ENCODE measurements at places on chromosomes 6 and 20.

- no peak for DNase-seq
Observed at GRCh38 chr6:140040396-140040795, 665.9 kb upstream of the CITED2 start.

DNA sequence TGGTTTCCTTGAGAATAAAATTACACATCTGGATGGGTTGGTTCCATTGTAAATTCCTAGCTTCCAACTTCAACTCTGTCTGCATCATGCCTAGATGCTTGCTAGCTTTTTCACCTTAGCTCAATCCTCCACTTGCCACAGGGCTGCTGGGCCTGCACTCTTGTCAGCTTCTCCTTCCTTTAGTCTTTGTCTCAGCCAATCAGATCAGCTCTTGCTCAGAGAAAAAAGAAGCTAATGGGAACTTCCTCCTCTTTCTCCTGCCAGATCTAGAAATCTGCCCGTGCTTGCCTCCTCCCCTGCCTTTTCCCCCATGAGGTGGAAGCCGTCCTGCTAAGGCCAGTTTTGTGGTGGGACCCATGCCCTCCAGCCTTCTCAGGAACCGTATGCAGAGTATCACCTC, 18.5 kb downstream of the RAE1 start:
- DNase-seq: no peak

GRCh38 chr6:157761926-157762325, 61.1 kb upstream of the SNX9 start:
- DNase-seq: no peak

DNA sequence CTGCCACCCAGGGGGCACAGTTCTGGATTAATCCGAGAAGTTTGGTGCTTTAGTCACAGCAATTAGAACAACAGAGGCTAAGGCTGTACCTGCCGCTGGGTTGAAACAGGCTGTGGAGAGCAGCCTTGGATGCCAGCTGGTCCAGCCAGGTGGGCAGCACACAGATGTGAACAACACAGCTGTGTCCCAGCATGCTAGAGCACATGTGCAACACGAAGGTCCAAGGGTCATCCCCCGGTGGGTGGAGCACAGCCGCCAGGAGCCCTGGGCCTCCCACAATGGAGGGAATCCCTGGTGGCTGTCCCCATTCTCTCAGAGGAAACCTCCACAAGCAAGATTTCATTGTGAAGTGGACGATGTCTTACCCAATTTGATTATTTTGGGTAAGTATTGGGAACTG, 99.2 kb upstream of the SYNDIG1 start:
- DNase-seq: no peak

DNA sequence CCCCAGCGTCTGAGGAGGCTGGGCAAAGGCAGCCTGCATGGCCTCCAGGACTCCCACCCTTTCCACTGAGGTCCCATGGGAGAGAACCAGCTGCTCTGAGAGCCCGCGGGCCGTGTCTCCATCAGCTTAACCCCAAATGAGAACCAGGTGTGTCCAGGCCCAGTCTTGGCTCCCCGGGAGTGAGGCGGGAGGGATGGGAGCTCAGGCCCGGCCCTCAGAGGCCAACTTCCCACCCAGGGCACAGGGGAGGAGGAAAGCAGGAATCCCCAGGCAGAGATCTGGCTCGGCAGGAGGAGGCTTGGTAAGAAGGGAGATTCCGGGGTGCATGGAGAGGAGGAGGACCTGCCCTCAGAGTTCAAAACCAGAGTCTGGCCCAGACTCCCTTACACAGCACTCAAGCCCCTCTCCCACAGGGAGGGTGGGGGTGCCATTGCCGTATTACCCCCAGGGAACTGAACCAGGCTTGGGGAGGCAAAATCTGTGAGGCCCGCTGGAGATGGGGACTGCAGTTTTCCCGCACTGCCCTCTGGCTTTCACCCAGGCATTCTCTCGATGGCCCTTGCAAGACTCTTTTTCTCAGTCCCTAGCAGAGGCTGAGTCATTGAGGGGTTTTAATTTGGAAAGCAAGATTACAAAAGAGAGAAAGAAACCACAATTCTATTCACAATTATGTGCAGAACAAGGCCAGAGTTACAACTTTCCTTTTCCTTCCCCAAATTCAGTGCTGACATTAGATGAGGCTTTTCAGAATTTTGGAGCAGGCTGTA, 17.1 kb downstream of the FOXF2 start:
- no peak for DNase-seq

GRCh38 chr6:31701666-31702404, 1.3 kb downstream of the ABHD16A start:
- no peak for DNase-seq

GRCh38 chr6:36688063-36688738, 9.4 kb upstream of the RAB44 start:
- no peak for DNase-seq

DNA sequence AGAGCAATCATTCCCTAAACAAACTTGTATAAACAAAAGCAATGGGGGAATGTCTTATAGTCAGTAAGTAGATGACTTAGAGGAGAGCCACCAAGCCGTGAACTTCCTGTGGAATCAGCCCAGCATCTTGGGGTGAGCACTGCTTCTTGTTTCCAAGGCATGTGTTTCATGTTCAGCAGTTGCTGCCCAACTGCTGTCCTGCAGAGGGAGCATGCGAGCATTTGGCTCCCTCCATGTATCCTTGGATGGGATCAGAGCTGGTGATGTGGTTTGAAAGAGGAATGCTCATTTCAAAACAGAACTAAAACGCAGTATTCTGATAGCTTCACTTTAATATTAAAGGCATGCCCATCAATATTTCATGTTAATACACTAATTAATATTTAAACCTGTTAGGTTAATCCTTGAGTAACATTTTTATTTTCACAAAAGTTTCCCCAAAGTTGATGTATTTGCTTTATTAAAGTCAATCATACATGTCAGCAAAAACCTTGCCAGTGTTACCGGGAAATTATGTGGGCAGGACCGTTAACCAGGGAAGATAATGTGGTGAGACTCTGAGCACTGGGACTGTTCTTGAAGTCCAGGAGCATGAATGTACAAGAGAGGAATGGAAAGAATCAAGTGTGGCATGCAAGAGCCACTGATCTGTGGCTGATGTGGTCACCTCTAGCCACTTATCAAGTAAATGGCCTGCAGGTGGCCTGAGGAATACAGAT, 172.1 kb upstream of the GGTLC1 start:
- DNase-seq: no peak

DNA sequence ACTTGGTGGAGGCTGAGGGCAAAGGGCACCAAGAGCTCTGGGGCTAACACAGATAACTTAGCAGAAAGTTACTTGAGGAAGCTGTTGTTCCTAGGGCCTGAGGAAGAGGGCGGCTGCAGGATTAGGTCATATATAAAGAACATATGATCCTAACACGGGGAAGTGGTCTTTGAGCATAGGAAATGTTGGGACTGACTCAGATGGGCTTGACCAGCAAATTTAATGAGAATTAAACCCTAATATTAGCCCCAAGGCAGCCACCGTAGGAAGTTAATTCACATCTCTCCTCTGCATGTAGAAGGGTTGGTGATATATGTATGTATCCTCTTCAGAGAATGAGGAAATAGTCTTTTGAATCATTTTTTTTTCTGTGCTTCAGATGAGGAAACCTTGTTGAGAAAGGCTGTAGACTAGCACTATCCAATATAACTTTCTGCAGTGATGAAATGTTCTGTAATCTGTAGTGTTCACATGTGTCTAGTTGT, 9.2 kb upstream of the ZBTB9 start:
- DNase-seq: no peak

DNA sequence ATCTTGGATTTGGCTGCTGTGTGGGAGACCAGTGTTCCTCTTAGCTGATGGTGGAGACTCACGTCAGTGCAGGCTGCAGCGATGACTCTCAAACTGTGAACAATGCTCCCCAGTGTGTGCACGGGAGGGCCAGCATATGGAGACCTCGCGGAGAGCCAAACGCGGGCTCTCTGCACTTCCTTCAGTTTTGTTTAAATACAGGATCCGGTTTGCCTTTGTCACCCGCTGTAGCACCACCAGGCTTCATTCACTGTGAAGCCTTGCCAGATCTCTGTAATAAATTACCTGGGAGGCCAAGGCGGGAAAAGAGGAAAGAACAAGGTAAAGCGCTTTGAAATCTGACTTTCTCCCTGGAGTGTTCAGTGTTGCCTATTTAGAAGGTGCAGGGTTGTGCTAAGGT, 30.7 kb upstream of the TMEM14A start:
- no peak for DNase-seq

DNA sequence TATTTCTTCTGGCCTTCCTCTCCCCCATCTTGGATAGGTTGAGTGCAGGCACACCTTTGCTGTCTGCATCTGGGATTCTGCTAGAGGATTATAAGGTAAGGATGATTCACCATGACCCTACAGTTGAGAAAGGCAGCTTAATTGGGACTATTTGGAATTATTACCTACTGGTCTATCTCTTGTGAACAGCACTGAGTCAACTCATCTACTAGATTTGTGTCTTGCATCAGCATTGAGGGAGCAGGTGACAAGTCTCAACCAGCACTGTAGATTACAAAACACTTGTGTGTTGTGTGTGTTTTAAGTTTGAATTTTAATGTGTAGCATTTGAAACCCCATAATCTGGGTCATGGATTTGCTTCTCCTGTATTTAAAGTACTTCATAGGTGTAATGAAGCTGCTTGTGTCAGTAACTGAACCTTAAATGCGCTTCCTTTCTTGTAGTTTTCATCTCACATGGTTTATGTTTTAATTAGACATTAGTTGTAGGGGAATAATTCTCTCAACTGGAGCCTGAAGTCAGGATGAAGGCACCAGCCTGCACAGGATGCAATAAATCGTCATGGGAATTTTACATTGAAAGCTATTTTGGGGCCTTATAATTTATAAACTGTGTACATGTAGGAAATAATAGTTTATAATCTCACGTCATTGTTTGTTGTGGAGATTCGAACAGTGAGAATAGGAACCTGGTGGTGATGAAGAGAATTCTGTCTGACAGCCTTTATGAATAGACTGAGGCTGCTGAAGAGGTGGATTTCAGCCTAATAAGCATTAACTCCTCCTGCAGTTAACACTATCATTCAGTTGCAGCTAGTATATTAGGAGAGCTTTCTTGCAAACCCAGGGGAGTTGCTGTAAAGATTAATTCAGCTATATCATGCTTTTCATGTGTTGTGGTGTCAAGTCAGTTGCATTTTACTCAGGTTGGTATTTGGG, 125.1 kb downstream of the JARID2 start:
- no peak for DNase-seq

DNA sequence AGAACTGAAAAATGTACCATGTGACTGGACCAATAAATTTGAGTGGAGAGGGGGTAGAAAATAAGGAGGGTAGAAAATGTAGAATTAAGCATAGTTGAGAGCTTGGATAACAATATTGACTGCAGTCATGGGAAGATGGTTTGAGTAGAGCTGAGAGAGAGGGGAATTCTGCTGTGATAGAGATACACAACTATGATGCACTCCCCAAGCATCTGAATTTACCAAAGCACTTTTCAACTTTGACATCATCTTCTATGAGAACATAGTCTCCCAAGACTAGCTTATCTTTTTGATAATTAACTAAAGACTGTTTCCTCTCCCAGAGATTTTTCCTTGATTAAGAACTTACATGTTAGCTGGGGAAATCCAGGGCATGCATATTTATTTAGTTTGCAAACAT, 103.1 kb downstream of the TNFRSF21 start:
- DNase-seq: no peak

DNA sequence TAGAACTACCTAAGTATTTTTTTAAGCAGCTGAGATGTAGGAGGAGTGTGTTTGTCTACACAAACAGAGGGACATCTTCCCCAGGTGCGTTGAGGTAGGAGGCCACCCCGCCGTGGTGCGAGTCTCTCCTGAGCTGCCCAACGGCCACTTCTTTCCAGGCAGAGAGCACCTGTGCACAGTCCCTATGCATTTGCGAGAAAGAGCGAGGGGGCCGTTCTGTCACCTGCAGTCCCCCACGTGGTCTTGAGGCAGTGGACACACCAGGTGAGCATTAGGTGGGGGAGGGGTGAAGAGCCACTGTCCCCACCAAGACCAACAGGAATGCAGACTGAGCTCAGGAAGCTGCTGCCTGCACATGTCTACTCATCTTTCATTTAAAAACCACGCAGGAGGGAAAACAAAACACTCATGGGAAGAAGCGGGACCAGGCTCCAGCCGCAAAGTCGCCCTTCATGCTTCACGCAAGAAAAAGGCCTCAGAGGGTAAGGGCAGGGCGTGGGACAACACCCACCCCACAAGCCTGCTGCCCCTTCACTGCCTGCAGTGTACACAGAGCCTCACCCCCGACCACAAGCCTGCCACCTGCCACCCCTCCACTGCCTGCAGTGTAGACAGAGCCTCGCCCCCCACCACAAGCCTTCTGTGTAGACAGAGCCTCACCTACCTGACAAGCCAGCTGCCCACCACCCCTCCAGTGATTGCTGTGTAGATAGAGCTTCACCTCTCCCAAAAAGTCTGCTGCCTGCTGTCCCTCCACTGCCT, 142.0 kb downstream of the DLL1 start:
- DNase-seq: no peak

DNA sequence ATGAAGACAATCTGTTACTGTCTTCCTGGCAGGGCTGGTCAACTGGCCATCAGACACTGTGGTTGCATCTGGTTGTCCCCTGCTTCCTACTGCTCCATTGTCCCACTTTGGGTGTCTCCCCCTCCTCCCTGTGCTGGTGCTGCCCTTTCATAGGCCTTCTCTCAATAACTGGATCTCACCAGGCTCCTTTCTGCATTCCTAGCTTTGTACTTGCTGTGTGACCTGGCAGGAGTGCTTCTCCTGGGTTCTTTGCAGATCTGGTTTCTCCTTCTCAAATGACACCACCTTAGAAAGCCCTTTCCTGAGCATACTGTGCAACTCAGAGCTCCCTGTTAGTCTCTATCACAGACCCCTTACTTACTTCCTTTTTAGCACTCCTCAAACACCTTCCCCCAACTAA, 223.0 kb downstream of the BCKDHB start:
- no peak for DNase-seq

DNA sequence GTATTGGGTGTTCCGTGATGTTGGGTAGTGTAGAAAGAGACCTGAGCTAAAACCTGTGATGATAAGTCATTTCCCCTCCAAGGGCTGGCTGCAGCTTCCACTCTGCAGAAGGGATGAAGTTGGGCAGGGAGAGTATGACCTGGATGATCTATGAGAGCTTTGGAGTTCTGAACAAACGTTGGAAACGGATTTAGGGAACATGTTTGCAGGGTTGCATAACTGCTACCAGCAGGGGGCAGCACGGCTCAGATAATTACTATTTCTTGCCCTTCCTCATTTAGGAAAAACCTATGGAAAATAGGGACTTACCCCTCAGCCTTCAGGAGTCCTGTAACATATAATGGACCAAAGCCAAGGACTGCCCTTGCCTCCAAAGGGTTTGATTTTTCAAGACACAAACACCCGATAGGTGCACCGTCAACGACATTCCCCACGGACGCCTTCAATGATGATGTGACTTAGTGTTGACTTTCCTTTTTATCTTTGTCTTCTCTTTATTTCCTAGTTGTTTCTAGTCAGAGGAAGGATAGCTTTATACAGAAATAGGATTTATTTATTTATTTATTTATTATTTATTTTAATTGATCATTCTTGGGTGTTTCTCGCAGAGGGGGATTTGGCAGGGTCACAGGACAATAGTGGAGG, 164.9 kb upstream of the SASH1 start:
- peak; percentile 25 for DNase-seq
